ENCODE measurements at places on chromosomes 7 and 10.

GRCh38 chr7:114414156-114415063 lies at the start of gene FOXP2:
Gene FOXP2 (plus strand): TSS chr7:114414815. CDS start chr7:114426512, 11,697 bp downstream.
- no peak for DNase-seq

DNA sequence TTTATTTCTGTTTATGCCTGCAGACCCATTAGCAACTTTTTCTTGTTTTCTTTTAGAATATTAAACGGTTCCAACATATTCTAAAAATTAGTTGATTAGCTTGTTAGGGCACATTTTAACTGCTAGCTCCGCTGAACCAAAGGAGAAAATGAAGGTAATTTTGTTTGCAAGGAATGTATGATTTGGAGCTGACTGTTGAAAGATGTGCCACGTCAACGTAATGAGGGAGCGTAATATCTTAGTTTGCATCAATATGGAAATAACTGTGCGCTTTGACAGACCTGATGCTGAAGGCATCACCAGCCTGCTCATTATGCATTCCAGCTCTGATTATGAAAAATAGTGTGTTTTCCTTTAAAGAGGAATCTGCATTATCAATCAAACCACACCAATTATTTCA lies 102.0 kb upstream of the CTBP2 start:
- DNase-seq: no peak

DNA sequence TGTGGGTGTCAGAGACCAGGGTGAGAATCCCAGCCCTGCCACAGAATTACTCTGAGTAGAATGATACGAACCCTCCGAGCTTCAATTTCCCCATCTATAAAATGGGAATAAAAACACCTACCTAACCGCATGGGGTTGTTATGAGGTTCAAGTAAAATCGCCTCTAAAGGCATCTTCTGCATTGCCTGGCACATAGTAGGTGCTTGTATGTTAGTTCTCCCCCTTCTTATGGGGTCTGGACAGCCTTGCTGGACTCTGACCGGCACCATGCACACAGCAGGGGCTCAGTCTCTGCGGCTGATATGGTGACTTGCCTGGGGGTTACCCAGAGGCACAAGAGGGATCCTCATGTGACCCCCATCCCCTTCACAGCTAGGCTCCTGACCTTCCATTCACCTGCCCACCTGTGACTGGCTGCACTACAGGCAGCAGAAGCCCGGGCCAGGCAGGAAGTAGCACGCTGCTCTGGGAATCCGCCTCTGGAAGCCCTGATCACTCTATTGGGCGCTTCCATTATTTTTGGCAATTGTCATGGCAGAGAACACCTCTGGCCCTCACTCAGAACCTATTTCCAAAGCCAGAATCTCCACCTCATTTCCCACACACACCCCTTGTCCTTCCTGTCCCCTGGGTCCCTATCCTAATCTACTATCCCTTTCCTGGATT lies 6.0 kb downstream of the SH3PXD2A start:
- no peak for DNase-seq

- no peak for DNase-seq
Observed at GRCh38 chr10:94131885-94132284, 138.2 kb downstream of the PLCE1 start.

GRCh38 chr7:157488281-157488680 lies 151.5 kb downstream of the DNAJB6 start:
- DNase-seq: no peak

DNA sequence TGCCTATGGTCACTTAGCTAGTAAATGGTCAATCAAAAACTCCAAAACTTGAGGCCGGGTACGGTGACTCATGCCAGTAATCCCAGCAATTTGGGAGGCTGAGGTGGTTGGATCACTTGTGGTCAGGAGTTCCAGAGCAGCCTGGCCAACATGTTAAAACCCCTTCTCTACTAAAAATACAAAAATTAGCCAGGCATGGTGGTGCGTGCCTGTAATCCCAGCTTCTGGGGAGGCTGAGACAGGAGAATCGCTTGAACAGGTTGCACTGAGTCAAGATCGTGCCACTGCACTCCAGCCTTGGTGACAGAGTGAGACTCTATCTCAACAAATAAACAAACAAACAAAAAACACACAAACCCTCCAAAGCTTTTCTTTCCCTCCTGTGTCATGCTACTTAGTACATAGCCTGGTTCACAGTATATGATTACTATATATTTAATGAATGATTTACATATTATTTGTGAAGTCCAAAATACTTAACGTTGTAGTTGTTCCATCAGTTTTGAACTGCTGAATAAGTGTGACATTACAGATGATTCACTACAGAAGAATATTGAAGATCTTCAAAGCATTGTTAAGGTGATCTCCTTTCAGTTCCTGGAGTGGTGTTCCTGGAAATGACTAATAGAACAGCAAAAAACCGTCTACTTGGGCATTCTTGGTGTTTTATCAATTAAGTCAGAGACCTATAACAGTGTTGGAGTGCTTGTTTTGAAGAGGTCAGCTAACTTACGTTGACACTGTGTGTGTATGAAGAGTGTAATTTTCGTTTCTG lies 72.9 kb downstream of the ADK start:
- no peak for DNase-seq

GRCh38 chr7:37081436-37081835 lies 357.1 kb upstream of the AOAH start:
- DNase-seq: no peak

DNA sequence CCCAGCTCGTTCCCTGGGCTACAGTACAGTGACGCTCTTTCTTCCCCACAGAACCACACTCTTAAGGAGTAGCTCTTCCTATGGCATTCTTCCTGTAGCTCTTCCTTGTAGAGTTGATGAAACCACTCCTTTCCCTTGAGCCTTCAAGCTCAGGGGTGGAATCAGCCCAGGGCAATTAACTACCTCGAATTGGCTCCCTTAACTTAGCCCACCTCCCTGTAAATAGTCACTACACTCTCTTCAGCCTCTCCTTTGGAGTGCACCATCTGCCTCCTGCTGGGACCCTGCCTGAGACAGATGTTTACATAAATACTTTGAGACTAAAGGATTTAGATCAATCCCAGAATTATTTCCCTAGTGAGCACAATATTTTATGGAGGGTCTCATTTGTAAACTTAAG lies 537.8 kb upstream of the AUTS2 start:
- DNase-seq: no peak

DNA sequence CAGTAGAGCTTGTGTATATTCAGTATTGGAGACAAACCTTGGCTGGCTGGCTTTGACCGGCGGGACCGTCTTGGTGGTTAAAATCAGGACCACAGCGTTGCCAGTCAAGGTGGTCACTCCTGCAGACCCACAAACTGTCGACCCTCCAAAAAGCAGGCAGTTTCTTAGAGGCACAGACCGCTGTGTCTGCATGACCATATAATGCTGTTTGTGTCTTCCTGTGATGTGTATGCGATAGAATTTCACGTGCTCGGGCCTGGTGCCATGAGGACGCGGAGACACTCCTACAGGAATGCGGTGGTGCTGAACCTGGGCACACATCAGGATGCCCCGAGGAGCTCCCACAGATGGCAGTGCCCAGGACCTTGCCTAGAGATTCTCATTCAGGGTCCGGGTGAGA lies 34.8 kb downstream of the BNIP3 start:
- DNase-seq: no peak

DNA sequence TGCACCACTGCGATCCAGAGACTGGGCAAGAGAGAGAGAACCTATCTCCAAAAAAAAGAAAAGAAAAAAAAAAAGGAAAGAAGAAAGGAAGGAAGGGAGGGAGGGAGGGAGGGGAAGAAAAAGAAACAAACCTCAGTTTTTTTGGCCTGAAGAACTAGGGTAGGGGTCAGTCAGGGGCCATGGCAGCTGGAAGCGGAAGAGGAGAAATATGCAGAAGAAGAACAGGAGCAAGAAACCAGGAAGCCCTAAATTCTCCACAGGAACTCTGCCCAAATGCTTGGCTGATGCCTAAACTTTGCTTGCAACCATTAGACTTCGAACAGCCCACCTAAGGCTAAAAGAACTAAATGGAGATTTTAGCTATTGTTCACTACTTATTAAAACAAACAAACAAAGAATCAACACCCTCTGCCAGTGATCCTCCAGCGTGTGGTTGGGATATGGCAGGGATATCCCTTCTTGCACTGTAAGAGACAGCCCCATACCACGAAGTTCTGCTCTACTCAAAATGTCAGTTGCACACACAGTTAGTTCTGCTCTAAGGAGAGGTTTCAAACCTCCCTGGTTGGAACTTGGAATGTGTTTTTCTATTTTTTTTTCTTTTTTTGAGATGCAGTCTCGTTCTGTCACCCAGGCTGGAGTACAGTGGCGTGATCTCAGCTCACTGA lies 139.5 kb downstream of the FAM107B start:
- peak; percentile 36 for DNase-seq

DNA sequence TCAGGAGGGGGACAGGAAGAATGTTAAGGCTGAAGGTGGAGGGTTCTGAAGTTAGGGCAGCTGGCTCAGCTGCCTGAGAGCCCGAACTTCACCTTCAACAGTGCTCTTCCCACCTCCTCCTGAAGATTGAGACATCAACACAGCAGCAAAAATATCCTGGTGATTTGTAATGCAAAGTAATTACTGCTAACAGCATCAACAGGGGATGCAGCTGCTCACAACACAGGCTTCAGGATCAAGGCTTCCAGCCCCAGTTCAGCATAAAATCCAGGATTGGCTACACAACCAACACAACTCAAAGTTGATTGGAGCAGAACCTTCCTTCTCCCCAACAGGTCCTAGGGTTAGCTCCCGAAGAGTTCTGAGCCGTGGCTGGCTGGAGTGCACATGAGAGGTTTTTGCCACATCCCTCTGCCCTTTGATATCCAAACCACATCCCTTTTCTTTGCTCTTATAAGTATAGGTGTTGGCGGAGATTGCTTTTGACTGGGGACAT lies 242.4 kb downstream of the KIAA1217 start:
- DNase-seq: no peak

GRCh38 chr10:88592906-88593305 lies 6.3 kb downstream of the LIPJ start:
- peak; percentile 49 for DNase-seq

DNA sequence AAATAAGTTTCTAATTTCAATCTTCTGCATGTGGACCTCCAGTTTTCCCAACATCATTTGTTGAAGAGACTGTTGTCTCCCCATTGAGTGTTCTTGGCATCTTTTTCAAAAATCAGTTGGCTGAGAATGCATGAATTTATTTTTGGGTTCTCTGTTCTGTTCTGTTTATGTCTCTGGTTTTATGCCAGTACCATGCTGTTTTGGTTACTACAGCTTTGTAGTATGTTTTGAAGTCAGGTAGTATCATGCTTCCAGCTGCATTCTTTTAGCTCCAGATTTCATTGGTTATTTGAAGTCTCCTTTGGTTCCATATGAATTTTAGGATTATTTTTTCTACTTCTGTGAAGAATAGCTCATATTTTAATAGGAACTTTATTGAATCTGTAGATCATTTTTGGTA lies 21.2 kb upstream of the SFTPD start:
- DNase-seq: no peak

DNA sequence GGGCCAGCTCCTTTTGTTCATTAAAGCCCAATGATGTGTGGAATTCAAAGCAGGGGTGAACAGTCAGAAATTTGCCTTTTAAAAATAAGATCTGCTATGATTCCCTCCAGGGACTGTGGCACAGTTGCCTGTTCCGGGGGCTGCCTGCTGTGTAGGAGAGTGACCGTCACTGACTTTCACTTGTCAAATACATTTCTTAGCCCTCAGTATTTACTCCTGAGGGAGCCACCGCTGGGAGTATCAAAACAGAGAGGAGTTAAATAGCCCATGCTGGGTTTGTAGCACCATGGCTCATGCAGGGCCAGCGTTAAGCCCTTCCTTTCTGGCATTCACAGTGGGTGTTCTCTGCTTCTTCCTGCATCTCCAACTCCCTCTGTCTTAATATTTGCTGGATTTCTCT lies 897.8 kb downstream of the SORCS3 start:
- DNase-seq: no peak

GRCh38 chr10:87505366-87506111 lies 846 bp downstream of the MINPP1 start:
- peak; percentile 57 for DNase-seq

DNA sequence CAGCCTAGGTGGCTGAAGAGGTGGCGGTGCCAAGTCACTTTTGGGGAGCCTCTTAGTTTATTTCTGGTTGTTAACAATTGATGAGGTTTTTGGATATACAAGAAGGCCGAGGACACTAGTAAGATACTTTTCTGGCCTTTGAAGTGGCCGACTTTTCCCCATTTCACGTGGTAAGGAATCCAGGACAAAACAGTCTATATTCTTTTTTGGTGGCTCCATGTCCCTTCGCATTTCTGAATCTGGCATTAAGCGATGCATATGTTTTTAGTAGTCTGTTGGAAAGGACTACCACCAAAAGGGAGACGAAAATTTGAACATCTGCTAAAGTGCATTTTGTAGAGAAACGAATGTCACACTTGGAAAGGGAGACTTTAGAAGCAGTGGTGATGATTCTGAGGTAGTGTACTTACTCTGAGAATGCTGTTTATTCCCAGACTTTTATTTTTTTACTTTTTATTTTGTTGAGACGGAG lies 1.5 kb downstream of the MLLT10 start:
- DNase-seq: no peak

GRCh38 chr10:113493882-113494301 lies 59.0 kb upstream of the HABP2 start:
- no peak for DNase-seq

DNA sequence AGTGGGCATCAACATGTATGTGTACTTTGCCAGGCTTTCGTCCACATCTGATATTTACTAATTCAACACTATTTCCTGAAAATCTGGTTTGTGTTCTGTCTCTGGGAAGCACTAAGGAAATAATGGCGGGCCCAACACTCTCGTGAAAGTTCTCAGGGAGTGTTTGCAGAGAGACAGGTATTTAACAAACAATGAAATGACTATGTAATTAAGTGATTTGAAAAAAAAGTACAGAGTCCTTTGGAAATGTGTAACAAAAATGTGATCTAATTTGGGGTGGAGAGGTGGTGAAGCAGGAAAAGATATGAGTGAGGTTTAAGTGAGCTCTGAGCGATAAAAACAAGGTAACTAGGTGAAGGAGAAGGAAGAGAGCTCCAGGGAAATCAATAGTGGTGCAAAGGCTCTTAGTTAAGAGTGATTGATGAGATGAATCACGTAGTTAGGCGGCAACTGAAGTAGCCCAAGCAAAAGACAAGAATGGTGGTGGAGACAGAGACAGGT lies 95.3 kb upstream of the DNAJB12 start:
- no peak for DNase-seq

DNA sequence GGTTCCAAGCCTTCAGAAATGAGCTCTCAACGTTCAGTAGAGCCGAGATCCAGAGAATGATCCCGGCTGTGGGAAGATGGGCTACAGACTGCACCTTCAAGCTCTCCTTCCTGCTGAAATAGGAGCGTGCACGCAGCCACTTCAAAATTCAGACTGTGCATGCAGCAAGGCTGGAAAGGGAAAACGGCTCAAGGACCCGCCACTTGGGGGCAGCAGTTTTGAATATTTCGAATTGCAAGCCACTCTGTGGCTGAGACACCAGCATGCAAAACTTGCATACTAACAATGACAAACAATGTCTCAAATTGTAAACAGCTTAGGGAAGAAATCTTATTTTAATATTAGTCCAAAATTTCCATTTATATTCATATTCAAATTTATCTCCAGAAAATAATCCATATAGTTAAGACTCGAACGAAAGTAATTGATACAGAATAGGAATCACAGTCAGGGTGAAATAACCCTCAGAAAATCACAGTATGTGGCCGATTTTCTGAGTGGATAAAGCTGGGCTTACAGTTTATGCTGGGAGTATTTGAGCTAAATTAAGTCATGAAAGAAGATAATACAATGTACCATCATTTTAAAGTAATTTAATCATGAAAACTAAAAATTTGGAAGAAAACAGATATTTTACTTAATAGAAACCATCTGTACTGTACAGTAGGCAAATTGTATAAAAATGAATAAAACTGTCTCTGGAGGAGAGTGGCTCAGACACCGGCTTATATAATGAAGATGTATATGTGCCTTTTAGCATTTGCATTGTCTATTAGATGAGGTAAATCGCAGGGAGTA lies 137.9 kb upstream of the MKI67 start:
- peak; percentile 62 for DNase-seq

- peak; percentile 61 for DNase-seq
Observed at GRCh38 chr7:18144166-18144565, 116.5 kb upstream of the PRPS1L1 start.

All from inflammatory macrophage (primary cell).